Activated CD4-positive, alpha-beta memory T cell treated with anti-CD3 and anti-CD28 coated beads, Interleukin-2, amount 10 ng/mL, durations not matched to agents 7 days and 5 days (primary cell): ENCODE measurements at places on chromosomes 6 and 20. TPM values are rescaled to one million over a fixed set of nuclear protein-coding genes. Genes with fewer than 3 reads are reported as not detected.

DNA sequence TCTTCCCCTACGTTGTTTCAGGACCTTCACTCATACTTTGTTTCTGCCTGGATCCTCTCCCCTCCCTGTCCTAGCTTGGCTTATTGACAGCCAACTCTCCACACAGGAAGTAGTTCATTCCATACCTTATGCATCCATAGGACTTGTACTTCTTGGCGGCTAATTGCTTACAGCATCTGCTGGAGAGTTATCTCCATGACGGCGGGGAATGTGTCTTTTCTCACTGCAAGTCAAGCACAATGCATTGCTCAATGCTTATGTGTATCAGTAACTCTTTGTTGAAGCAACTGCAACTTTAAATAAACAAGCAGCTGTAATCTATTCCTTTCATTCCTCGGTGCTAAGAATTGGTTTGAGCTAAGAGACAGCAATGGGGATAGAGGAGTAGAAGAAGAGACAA is 551.3 kb upstream of the EPHA7 start:
- H3K4me1 ChIP-seq, result no peaks in the 10 kb centered on the region
- H3K27ac ChIP-seq, result no peak overlapping the region
- no peaks in the 10 kb centered on the region for H3K27me3 ChIP-seq
- no peak overlapping the region for H3K4me3 ChIP-seq
- no peak for DNase-seq

Gene ASIP
- not detected for total RNA-seq

DNA sequence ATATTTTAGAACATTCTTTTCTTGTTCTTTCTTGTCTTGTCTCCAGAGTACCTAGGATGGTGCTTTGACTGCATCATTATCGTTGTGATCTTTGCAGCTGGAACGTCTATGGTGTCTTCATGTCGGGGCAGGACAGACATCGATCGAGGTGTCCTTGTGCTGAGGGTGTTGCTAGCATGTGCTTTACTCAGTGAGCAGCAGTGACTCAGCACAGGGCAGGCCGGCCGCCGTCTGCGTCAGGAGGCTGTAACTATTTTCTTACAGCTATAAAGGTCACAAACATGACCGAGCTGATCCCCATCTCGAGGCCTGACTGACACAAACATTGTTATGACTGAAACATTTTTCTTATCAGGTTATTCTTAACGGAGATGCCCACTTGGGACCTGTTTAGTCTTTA is 14.9 kb upstream of the CTCFL start:
- no peak for DNase-seq
- H3K4me1 ChIP-seq, result no peaks in the 10 kb centered on the region
- no peaks in the 10 kb centered on the region for H3K36me3 ChIP-seq
- peaks cover 48% of the 10 kb centered on the region for H3K27me3 ChIP-seq
- no peak overlapping the region for H3K27ac ChIP-seq

Gene ULBP1
- 2.1 TPM for total RNA-seq

Gene PPP1R14C
- 0.10 TPM for total RNA-seq

- no peaks in the 10 kb centered on the region for H3K27me3 ChIP-seq
- H3K4me3 ChIP-seq, result no peak overlapping the region
- H3K27ac ChIP-seq, result no peak overlapping the region
- H3K4me1 ChIP-seq, result no peaks in the 10 kb centered on the region
- H3K36me3 ChIP-seq, result no peaks in the 10 kb centered on the region
- no peak for DNase-seq
Observed at GRCh38 chr20:16005915-16006493, 567.2 kb downstream of the KIF16B start.

GRCh38 chr20:51399006-51399890 is 143.3 kb downstream of the NFATC2 start:
- peak overlapping the region; percentile 98 for H3K27ac ChIP-seq
- peak overlapping the region; percentile 66 for H3K4me3 ChIP-seq
- H3K4me1 ChIP-seq, result peaks cover 83% of the 10 kb centered on the region
- H3K27me3 ChIP-seq, result no peaks in the 10 kb centered on the region
- DNase-seq, result no peak
- H3K36me3 ChIP-seq, result peaks cover 73% of the 10 kb centered on the region

GRCh38 chr6:41700463-41701347 is 34.7 kb downstream of the TFEB start:
- H3K27ac ChIP-seq, result no peak overlapping the region
- no peaks in the 10 kb centered on the region for H3K27me3 ChIP-seq
- peaks cover 8% of the 10 kb centered on the region for H3K4me1 ChIP-seq
- H3K36me3 ChIP-seq, result no peaks in the 10 kb centered on the region
- no peak overlapping the region for H3K4me3 ChIP-seq

DNA sequence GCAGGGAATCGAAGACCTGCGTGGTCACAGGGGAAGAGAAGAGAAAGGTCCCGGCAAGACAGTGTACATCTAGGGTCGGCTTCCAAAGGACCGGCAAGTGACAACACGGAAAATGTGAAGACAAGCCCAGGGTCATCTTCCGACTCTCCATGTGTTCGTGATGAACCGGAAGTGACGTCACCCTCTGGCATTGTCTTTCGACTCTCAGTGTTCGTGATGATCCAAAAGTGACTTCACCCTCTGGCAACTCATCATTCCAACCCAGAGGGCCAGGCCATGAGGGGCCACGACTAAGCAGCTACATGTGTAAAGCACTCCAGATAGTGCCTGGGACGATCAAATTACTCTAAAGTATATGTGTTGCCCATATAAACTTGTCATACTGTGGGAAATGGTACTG is 290.8 kb downstream of the THBS2 start:
- no peak for DNase-seq
- no peak overlapping the region for H3K4me3 ChIP-seq
- H3K27ac ChIP-seq, result no peak overlapping the region
- peaks cover 9% of the 10 kb centered on the region for H3K27me3 ChIP-seq

Gene CDKAL1
- total RNA-seq, result 23.0 TPM

DNA sequence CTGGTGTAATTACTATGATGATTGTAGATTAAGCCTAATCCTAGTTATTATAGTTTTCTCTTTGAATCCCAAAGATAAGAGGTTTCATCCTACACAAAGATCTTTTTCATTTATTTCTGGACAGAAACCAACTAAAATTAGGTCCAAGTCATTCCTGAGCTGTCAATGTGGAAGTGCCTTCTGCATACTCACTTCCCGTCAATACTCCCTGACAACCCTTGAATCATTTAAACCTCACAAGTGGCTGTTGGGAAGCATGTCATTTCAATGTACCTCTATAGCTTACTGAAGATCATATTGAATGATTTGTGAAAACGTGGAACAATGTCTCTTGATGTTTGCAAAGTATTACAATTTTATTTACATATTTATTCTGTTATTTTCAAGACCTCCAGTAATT is 274.1 kb downstream of the HACE1 start:
- H3K36me3 ChIP-seq, result no peaks in the 10 kb centered on the region
- H3K4me1 ChIP-seq, result no peaks in the 10 kb centered on the region
- H3K27me3 ChIP-seq, result peaks cover 5% of the 10 kb centered on the region
- no peak overlapping the region for H3K27ac ChIP-seq
- no peak for DNase-seq
- no peak overlapping the region for H3K4me3 ChIP-seq

DNA sequence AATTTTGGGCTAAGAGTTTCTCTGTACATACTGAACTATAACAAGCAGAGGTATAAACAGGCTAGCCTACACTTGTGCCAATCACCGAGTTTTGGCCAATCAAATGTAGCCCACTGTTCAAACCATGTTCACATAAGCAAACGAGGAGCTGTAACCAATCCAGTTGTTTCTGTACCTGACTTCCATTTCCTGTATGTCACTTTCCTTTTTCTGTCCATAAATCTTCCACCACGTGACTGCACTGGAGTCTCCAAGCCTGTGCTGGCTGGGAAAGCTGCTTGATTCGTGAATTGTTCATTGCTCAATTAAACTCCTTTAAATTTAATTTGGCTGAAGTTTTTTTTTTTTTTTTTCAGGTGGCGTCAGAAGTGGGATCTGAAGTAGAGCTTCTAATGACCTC is 332.9 kb downstream of the RNF144B start:
- no peak for DNase-seq
- no peaks in the 10 kb centered on the region for H3K4me1 ChIP-seq
- no peak overlapping the region for H3K4me3 ChIP-seq

DNA sequence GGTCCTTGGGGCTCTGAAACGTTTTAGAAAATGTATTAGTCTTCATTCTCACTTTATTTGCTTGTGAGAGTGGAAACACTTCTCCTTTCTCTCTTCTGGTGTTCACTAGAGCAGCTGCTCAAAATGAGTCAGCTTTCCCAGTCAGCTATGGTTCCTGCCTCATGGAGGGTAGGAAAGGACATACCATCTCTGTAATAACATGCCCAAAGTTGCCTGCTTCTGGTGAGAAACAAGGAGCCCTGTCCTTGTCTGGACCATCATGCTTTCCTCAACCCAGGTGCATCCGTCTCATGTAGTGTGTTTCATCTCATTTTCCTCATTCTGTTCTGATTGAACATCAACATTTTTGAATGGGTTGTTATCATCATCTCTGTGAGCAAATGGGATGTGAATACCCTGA is 17.1 kb upstream of the TINAG start:
- DNase-seq, result no peak
- no peak overlapping the region for H3K4me3 ChIP-seq
- H3K27ac ChIP-seq, result no peak overlapping the region
- no peaks in the 10 kb centered on the region for H3K27me3 ChIP-seq
- H3K4me1 ChIP-seq, result no peaks in the 10 kb centered on the region

Gene NFATC2
- total RNA-seq, result 56.9 TPM

Gene CST1
- total RNA-seq, result not detected
